ENCODE measurements at places on chromosomes 1 and 21.

- no peak for DNase-seq
These were observed 74.5 kb downstream of the MRPS6 start for GRCh38 chr21:34147792-34148418.

DNA sequence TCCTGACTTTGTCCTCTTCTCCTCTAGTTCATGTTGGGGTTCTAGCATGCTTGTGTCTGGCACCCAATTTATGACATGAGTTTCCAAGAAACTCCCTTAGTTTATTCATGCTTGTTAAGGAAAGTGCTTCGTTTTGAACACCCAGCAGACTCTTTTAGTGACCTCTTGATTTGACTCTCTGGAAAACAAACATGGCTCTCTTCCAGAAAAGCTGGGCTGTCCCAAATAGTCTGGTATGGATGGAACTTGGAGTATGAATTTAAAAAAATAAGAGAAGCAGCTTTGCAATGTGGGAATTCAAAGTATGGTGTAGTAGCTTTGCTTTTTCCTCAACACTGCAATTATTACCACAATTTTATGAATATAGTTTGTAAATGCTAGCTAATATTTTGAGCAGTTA, 143.4 kb upstream of the C8B start:
- peak; percentile 26 for DNase-seq

GRCh38 chr1:234531151-234531635, 52.2 kb upstream of the TARBP1 start:
- DNase-seq: peak; percentile 64

DNA sequence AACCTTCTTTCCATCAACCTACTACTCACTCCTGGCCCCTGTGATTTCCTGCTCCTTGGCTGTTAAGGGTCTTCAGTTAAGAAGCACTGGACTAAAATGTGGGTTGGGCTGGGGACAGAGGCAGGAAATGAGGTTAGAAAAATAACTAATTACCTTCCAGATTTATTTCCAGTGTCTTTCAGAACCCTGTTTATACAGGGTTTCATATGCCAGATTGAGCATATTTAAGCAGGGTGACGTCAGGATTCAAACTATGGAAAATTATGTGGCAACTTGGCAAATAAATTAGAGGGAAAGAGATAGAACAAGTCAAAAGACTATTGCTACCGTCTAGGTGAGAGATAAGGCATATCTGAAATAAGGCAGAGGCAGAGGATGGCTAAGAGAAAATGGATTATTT, 11.7 kb upstream of the MCOLN3 start:
- DNase-seq: no peak

- peak; percentile 99 for DNase-seq
These were observed 60.7 kb upstream of the ATP5PO start for GRCh38 chr21:33976082-33977016.

- peak; percentile 88 for DNase-seq
These were observed 1.1 kb downstream of the BCAR3 start for GRCh38 chr1:93680420-93681100.
